ENCODE measurements at places on chromosomes 12 and 14.

GRCh38 chr12:86658303-86658702 is 402.1 kb upstream of the MGAT4C start:
- DNase-seq, result no peak

DNA sequence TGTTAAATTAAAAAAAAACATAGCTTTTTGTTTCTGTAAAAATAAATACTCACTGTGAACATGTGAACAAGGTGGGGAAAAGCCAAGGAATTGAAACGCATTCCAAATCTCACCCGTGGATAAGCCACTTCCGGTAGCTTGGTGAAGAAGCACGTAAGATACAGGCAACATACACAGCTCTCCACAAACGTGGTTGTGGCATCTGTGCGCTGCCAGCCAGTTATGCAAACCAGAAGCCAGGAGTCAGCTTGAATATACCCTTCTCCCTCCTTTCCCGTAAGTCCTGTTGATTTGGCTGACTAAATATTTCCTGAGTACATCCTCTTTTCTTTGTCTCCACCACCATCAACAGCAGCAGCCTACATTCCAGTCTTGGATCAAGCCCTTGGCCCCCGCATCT is 486.2 kb downstream of the VRK1 start:
- no peak for DNase-seq

DNA sequence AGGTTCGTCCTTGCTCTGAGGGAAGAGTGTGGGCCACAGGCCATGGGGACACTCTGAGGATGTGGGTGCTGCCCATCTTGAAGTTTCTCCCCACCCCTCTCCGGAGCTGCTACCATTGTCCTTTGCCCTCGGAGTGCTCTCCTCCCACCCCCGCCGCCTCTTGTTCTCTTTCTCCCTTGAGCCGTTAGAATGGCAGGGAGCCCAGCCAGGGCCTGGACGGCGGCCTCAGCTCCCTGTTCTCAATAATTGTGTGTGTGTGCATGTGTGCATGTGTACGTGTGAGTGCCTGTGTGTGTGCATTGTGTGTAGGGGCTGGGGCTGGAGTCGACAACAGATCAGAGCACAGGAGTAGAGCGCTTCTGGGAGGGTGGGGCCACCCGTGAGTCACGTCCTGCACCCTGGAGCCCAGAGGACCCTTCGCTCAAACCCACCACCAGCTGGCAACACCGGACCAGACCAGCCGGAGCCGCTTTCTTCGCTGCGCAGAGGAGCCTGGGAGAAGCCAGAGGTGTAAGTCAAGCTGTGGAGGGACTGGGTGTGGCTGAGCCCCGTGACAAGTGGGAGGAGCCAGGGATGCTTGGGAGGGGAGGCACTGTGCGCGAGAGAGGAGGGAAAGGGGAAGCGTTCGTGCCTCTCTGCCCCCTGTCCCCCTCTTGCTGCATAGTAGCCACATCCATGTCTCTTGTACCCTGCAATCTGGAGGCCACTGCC is 25.9 kb upstream of the KCNA5 start:
- no peak for DNase-seq

DNA sequence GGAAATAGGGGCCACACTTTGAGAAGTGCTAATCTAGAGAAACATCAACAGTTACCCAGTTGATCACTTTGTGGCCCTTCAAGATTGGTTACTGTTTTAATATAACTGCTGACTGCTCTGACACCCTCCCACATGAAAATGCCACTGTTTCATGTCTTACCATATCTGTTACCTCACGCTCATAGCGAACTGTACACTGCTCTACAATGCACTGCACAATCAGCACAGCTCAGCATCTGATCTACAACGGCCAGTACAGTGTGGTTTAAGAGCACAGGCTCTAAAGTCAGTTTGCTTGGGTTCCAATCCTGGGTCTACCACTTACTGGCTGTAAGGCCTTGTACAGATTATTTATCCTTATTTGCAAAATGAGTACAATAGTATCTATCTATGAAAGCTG is 39.1 kb downstream of the SPPL3 start:
- no peak for DNase-seq

DNA sequence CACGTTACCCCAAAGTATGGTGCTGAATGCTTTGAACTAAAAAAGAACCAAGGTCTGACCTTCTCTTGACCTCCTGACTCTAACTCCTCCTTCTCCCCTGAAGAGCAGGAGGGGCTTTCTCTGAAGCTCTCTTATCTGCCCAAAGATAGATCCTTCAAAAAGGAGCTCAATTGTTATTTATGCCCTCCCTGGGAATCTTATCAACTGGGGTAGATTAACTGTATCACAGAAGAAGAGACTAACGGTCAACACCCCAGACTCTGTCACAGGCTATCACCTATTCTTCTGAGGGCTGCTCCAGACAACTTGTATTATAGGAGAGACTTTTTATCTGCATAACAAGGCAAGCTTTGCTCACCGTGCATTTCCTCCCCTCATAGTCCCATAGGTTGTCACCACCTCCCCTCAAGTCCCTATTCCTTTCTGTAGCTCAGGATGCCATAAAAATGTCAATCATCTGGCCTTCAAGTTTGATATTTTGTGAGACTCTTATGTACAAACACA is 86.6 kb downstream of the PAPLN start:
- DNase-seq, result no peak

GRCh38 chr12:32693036-32693435 is 13.9 kb downstream of the DNM1L start:
- no peak for DNase-seq

DNA sequence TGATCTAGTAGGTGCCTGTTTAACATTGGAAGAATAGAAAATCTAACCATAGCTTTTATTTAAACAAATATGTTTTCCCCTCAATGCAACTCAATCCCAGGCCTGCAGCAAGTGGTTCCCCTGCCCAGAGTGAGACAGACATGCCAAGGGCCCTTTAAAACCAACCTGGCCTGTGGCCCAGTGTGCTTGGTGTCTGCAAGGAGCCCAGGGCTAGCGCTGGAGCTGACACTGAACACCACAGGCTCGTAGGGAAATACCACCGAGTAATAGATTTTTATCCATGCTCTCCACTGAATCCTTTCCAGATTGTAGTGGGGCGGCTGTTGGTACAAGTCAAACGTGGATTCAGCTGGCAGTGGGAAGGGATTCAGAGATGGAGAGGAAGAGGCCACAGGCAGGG is 95.6 kb upstream of the NRXN3 start:
- no peak for DNase-seq

GRCh38 chr14:36750244-36750643 is 88.6 kb downstream of the PAX9 start:
- no peak for DNase-seq

- DNase-seq, result no peak
Observed at GRCh38 chr12:104132351-104132956, 5.6 kb downstream of the NFYB start.

DNA sequence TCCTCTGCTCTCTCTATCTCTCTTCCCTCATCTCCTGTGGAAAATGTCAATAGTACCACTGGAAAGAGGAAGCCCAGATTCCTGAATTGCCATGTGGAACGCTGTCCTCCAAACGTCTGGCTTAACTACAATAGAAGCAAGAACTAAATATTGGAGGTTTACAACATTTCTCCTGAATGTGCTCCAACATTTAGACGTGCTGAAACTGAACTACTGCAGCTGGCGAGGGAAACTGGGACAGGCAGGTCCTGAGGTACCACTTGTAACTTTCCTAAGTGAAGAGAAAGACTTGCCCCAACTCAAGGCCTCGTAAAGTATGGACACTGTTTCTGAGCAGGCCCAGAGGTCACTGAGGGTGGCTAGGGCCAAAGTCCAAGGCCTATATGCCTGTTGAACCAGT is 187.7 kb downstream of the NTF3 start:
- DNase-seq, result no peak

- DNase-seq, result no peak
Observed at GRCh38 chr12:44875417-44875953, 630 bp downstream of the NELL2 start.

DNA sequence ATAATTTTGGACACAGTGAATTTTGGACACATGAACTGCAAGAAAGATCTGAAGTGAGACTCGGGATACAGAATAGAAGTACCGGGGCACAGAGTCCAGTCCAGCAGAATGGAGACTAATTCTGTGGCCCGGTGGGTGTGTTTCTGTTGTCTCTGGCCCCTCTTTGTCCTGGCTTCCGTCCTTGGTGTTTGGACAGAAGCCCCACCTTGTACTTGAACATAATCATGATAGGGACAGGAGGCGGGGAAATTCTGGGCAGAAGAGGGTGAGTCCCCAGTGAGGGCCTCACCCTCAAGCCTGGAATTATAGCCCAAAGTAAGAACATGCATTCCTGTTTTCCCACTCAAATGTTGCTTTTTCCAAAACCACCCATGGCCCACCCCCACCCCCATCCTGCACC is 39.9 kb downstream of the TNFAIP2 start:
- DNase-seq, result no peak

GRCh38 chr12:112836736-112837628 is 45.4 kb downstream of the RPH3A start:
- DNase-seq, result no peak

DNA sequence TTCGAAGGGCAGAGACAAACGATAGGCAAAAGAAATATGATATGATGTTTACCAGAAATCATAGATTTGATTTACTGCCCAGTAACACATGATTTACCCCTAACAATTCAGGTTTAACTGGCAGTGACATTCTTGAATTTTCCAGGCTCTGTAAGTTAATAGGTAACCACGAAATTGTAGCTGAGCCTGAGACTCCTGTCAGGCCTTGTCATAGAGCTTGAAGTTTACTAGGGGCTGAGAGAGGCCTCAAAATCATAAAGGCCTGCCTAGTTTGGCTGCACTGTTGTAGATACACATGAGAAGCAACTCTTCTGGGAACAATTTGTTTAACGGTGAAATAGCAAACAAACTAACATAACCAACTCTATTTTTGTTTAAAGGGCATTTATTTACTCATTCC is 3.3 kb downstream of the ERP27 start:
- DNase-seq, result no peak

- DNase-seq, result no peak
Observed at GRCh38 chr14:43745746-43746145, 761.3 kb downstream of the FSCB start.

- DNase-seq, result no peak
Observed at GRCh38 chr14:61972711-61973110, 210.5 kb downstream of the SNAPC1 start.

GRCh38 chr14:32397861-32398640 is 69.0 kb downstream of the AKAP6 start:
- no peak for DNase-seq

- no peak for DNase-seq
Observed at GRCh38 chr14:73752297-73752992, 38.3 kb upstream of the PNMA1 start.

DNA sequence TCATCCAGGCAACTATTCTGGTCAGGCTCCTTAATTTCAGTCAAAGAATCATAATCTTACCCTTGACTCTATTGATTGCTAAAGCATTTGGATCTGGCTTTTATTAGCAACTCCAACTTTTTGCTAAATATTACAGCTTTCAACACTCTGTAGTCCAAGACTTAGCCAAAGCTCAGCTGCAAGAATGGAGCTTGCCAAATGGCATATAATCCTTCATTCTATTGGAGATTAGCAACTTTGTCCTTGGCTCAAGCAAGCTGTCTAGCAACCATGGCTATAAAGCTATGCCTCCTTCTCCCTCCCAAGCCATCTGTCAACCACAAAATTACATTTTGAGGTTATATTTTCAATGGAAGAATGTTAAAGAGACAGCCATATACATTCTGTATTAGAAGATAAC is 23.1 kb upstream of the NID2 start:
- no peak for DNase-seq

- DNase-seq, result no peak
Observed at GRCh38 chr14:86129426-86129825, 599.5 kb downstream of the FLRT2 start.

DNA sequence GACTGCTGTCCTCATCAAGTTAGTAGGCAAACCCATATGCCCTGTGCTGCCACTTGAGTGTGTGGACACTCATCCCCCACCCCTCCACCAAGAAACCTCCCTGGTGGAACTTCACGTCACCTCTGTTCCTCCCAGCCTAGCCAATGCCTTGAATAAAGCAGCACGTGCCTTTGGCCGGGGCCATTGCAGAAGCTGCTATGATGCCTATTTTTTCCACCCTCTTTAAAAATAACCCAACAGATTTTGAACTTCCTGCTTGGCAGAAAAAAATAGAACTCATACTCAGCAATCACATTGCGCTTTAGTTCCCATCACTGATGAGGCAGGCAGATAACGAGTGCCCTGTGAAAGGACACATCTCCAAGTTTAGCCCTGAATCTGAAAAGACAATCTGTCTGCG is 23.1 kb upstream of the PWP1 start:
- DNase-seq, result no peak

DNA sequence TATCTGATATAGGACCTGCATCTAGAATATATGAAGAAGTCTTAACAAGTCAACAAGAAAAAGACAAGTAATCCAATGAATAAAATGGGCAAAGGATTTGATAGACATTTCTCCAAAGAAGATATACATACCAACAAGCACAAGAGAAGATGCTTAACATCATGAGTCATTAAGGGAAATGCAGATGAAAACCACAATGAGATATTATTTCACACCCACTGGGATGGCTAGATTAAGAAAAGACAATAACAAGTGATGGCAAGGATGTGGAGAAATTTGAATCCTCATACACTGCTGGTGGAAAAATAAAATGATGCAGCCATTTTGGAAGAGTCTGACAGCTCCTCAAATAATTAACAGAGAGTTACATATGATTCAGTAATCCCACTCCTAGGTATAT is 502.6 kb downstream of the FUT8 start:
- no peak for DNase-seq

- no peak for DNase-seq
Observed at GRCh38 chr12:15276088-15276698, 46.1 kb upstream of the PTPRO start.

- DNase-seq, result no peak
Observed at GRCh38 chr14:48008646-48009045, 333.2 kb upstream of the MDGA2 start.

- no peak for DNase-seq
Observed at GRCh38 chr12:19021646-19022045, 107.9 kb upstream of the PLEKHA5 start.

DNA sequence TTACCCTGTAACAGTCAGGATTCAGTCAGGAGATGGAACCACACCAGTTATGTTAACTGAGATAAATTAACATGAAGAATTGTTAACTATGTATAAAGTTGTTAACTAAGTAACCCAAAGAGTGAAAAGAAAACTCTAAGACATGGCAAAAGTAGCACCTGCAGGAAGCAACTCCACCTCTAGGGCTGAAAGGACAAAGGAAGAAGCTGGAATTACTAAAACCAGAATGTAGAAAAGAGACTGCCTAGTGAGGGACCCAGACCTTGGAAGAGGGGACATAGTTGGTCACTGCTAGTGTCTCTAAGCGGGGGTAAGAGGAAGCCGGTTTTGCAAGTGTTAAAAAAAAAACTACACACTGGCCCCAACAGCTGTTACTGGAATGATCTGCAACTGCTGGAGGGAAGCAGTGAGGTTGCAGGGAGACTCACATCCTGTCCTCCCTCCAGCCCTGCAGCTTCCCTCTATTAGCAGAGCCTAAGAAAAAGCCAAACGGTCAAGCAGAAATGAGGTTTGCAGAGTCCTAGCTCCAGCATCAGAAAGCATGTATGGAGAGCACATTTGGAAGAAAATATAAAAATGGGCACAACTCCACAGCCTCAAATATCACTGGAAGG is 39.8 kb downstream of the GPR135 start:
- DNase-seq, result no peak
